ENCODE measurements at places on chromosomes 13 and 19. TPM values are rescaled to one million over a fixed set of nuclear protein-coding genes. Genes with fewer than 3 reads are reported as not detected.

SCN1B gene
- 0.08 TPM for polyA plus RNA-seq

APOC1 gene
- 3.9 TPM for polyA plus RNA-seq

ZNF530 gene
- polyA plus RNA-seq: 6.5 TPM

ACP7 gene
- not detected for polyA plus RNA-seq

CGB3 gene
- polyA plus RNA-seq: not detected

TMEM255B gene
- polyA plus RNA-seq: not detected

C1QTNF9 gene
- not detected for polyA plus RNA-seq

ZNF549 gene
- polyA plus RNA-seq: 2.3 TPM

RHPN2 gene
- 3.1 TPM for polyA plus RNA-seq

KLC3 gene
- polyA plus RNA-seq: 0.21 TPM

IRGQ gene
- polyA plus RNA-seq: 5.1 TPM

COL4A1 gene
- polyA plus RNA-seq: 0.07 TPM

EBI3 gene
- polyA plus RNA-seq: 278 TPM

KASH5 gene
- not detected for polyA plus RNA-seq

DACH1 gene
- polyA plus RNA-seq: not detected

PDX1 gene
- not detected for polyA plus RNA-seq

CEACAM20 gene
- not detected for polyA plus RNA-seq

PSG3 gene
- not detected for polyA plus RNA-seq

CLIP3 gene
- 1.9 TPM for polyA plus RNA-seq

PCCA gene
- 18.2 TPM for polyA plus RNA-seq

CLC gene
- not detected for polyA plus RNA-seq

KCNN1 gene
- polyA plus RNA-seq: 0.16 TPM

LILRA1 gene
- polyA plus RNA-seq: not detected

PPP5C gene
- 85.8 TPM for polyA plus RNA-seq

CACNG7 gene
- not detected for polyA plus RNA-seq

SPACA4 gene
- not detected for polyA plus RNA-seq

NLRP7 gene
- polyA plus RNA-seq: 0.33 TPM

CD37 gene
- polyA plus RNA-seq: 97.5 TPM

SAMD4B gene
- 24.7 TPM for polyA plus RNA-seq

CEACAM3 gene
- not detected for polyA plus RNA-seq

CYP2A6 gene
- polyA plus RNA-seq: not detected

LILRB3 gene
- 0.05 TPM for polyA plus RNA-seq

GPR18 gene
- 5.1 TPM for polyA plus RNA-seq

PALM gene
- polyA plus RNA-seq: 0.09 TPM

ZNF625 gene
- polyA plus RNA-seq: 0.77 TPM

CDADC1 gene
- polyA plus RNA-seq: 8.7 TPM

GYS1 gene
- 40.6 TPM for polyA plus RNA-seq

TSKS gene
- polyA plus RNA-seq: not detected

ZIC5 gene
- polyA plus RNA-seq: not detected

TMEM143 gene
- polyA plus RNA-seq: 25.6 TPM

ZNF790 gene
- polyA plus RNA-seq: 3.2 TPM

Measured in GM12878 (cell line).